Left lung (tissue), 14 donors: ENCODE measurements at places on chromosomes 4 and X. TPM values are rescaled to one million over a fixed set of nuclear protein-coding genes. Genes with fewer than 3 reads are reported as not detected.

DNA sequence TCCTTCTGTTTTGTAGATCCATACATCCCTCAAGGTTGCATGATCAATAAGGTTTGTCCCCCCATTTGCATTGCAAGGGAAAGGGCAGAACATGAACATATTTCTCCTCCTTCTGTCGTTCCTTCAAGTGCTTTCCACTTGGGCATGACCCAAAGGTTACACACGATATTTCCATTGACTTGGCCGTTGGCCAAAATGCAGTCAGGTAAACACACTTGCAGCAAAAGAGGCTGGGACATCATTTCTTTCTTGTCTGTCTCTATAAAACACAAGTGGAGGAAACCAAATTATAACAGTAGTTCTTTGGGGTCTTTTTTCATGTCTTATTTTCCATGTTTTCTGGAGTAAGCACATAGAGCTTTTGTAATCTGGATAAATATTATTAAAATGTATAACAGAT lies 156.1 kb downstream of the FRAS1 start:
- DNase-seq = no peak

GRCh38 chrX:49282647-49283011 lies 13.0 kb downstream of the PPP1R3F start:
- DNase-seq = no peak

GRCh38 chrX:117977526-117977925 lies 139.1 kb downstream of the KLHL13 start:
- no peak for DNase-seq

Gene DAPP1
- polyA plus RNA-seq = 2.5 TPM

Gene CNKSR2
- 14.9 TPM for polyA plus RNA-seq

Gene ASMT
- 0.47 TPM for polyA plus RNA-seq

Gene HTN1
- polyA plus RNA-seq = 0.06 TPM

Gene TNMD
- polyA plus RNA-seq = not detected

Gene TEX13C
- polyA plus RNA-seq = not detected

DNA sequence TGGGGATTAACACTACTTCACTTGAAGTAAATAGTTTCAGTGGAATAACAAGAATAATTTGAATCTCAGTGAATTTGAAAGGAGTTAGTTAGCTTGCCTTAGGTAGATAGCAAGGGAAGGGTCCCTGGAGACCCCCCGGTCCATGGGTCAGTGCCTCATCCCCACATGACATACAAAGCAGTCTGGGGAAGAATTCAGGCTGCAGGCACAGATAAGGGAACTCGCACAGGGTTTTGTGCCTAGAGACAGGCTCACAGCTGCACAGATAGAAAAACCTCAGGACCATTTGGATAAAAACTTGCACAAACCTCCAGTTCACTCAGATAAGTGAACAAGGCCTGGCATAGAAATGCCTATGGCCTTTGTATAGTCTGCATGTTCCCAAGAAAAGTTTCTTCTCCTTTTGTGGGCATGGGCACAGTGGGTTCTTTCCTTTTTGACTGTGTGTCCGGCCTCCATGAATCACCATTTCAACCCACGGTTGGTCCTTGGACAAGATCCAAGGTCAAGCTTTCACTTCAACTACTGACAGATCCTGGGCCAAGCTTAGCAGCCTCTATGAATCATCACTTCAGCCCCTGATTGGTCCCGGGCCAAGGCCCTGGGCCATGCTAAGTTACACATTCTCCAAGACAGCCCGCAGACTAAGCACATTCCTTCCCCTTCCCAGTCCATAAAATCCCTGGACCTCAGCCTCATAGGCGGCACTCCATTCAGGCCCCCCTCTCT lies 108.3 kb upstream of the KLHL4 start:
- peak; percentile 59 for DNase-seq

DNA sequence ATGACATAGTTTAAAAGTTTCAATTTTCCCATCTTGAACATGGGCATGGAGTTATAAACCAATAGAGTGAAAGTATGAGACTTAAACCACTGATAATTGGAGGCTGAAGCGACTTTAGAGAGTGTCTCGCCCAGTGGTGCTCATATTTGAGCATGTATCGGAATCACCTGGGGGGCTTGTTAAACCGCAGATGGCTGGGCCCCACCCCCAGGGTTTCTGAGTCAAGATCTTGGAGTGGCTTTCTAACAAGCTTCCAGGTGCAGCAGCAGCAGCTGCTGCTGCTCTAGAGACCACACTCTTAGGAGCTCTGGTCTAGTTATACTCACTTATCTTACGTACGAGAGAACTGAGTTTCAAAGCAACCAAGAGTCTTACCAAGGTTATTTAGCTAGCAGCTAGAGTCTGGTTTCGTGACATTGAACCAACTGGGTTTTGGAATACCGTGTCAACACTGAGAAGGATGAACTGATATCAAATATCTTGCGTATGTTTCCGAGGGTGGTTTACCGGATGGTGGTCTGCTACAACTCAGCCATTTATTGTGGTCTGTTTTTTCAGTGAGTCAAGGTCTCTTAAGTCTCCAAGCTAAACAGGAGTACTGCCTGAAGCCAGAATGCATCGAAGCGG lies 5.9 kb downstream of the PHEX start:
- DNase-seq = no peak

DNA sequence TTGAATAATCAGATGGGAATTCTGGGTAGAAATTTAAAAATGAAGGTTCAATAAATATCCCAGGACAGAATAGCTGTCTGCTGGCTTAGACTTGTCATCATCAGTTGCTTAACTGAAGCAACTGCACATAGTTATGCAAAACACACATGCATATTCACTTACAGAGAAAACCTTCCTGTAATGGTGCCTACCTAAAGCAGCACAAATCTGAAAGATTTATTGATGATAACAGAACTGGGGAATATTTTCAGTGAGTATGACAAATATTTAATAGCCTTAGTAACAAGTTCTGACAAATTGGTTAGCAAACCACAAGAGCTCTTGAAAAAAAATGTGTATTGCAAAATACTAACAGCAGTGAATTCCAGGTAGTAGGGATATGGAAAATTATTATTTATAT lies 606.8 kb upstream of the BOD1L1 start:
- DNase-seq = no peak

GRCh38 chr4:163693211-163693610 lies 198.7 kb downstream of the TMA16 start:
- DNase-seq = no peak

DNA sequence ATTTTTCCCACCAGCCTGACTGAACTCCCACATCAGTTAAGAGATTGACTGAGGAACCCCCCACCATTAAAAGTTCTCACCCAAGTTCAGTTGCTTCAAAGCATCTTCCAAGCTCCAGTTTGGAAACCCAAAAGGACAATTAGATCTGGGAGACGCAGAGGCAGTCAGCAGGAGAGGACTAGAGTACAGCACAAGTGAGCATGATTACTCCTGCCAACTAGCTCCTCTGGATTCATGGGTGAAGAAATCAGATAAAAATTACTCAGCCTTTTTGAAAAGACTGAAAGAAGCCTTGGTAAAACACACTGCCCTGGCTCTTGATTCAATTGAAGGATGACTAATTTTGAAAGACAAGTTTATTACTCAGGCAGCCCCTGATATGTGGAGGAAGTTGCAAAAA lies 297.5 kb downstream of the ADAM29 start:
- no peak for DNase-seq

- DNase-seq = no peak
These were observed 3.5 kb upstream of the SLIT2 start for GRCh38 chr4:20248155-20248558.

Gene MAGEA4
- not detected for polyA plus RNA-seq

GRCh38 chrX:37371578-37371991 lies 22.4 kb downstream of the PRRG1 start:
- DNase-seq = no peak

DNA sequence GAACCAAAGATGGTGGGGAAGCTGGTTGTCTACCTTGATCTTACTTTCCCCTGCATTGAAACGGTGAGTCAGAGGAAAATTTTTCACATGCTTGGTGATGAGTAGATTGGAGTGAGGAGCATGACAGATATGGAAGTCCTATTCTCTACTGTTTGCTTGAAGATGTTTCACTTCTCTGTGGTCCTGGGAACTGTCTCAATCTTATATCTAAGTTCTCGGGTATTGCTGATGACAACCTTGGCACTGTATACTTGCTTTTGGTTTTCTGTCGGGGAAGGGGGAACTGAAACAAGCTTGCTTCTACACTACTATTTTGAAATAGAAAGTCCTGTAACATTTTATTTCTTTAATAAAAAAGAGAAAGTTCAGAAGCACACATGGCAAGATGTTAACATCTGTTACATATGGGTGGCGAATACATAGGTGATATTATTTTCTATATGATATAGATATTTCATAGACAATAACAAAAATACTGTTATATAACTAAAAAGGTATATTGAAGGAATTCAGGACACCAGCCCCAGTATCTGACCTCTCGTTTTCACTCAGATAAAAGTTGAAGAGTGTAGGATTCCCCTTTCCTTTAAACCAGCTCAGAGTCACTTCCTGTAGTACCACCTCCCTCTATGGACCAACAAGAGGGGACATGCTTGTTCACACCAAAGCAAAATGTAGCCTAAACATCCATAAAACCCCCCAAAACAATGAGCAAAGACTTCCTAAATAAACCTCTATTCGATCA lies 88.8 kb downstream of the FMR1NB start:
- no peak for DNase-seq

Gene SLBP
- 73.0 TPM for polyA plus RNA-seq

DNA sequence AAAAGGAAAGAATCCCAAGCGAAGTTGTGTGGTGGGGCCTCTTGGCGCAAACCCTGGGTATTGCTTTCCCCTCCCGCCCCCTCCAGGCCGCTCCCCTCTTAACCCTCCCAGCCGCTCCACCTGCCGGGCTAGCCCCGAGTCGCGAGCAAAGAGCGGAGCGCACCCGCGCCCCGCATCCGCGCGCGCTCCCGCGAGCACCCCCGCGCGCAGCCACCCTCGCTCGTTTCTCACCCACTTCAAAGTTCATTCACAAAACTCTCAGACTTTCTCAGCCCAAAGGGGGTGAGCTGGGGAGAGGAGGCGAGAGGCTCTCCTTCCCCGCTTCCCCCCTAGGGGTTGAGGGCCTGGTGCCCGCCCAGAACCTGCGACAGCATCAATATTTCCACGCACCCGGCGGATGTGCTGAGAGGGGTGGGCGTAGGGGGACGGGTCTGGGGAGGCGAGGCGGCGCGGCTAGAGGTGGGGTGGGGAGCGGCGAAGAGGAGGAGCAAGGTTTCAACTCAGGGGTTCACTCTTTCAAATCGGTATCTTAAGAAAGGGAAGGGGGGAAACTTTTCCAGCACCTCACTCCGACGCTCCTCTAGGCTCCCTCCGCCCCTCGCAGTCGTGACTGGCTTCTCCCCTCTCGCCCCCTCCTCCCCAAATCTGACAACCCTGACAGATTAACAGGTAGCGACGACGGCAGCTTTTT lies 1.8 kb downstream of the MAML3 start:
- peak; percentile 85 for DNase-seq

Gene EPGN
- not detected for polyA plus RNA-seq

Gene SSX4
- polyA plus RNA-seq = not detected

- no peak for DNase-seq
These were observed 93.5 kb upstream of the UCP1 start for GRCh38 chr4:140662082-140662869.

DNA sequence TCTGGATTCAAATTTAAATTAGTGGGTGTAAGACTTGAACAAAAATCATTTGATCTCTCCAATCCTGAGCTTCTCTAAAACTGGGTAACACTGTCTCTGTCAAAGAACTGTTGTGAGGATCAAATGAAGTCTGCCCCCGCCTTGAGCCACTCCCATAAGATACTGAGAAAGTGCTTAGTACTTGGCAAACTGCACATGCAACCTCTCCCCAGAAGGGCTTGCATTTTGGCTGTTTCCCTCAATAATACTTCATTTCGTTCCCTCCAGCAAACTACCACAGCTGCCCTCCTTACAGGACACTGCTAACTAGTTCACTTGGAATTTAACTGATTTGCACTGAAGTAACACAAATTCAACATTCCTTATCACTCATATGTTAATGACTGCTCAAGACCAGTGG lies 79.8 kb downstream of the APBB2 start:
- no peak for DNase-seq

DNA sequence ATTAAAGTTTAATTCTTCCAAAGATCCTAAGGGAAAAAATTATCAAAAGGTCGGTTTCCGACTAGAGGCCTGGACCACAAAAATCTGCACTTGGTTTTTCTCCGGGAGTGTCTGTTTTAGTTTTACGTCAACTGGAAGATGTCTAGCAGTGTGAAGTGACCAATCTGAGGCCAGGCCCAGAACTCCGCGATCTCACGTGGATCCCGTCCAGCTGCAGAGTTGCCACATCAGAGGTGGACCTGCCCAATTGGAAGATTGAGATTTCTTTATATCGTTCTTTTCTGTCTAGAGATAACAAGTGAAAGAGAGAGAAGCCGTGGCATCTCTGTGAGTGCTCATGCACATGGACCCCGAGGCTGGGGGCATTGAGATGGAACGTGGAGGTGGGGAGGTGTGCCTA lies 115.8 kb downstream of the AFF1 start:
- no peak for DNase-seq
